GM13977 (cell line): ENCODE measurements at places on chromosomes 16 and 17.

GRCh38 chr17:39016193-39017153 is 49.3 kb upstream of the FBXO47 start:
- DNase-seq: no peak

DNA sequence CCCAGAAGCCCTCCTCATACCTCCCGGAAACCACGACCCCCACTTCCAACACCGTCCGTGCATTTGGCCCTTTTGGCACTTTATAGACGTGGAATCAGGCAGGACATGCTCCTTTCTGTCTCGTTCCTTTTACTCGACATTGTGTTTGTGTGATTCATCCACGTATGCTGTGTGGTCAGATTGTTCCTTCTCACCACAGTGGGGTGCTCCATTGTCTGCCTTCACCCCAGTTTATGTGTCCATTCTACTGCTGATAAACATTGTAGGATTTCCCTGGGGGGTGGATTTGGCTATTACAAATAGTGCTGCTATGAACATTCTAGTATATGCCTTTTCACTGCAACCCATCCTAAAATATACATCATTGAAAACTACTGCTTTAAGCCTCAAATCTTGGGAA is 28.9 kb upstream of the RPH3AL start:
- DNase-seq: no peak

GRCh38 chr16:88772871-88773811 is 11.9 kb downstream of the PIEZO1 start:
- DNase-seq: no peak

- no peak for DNase-seq
Observed at GRCh38 chr17:60269417-60269816, 119.6 kb downstream of the CA4 start.

DNA sequence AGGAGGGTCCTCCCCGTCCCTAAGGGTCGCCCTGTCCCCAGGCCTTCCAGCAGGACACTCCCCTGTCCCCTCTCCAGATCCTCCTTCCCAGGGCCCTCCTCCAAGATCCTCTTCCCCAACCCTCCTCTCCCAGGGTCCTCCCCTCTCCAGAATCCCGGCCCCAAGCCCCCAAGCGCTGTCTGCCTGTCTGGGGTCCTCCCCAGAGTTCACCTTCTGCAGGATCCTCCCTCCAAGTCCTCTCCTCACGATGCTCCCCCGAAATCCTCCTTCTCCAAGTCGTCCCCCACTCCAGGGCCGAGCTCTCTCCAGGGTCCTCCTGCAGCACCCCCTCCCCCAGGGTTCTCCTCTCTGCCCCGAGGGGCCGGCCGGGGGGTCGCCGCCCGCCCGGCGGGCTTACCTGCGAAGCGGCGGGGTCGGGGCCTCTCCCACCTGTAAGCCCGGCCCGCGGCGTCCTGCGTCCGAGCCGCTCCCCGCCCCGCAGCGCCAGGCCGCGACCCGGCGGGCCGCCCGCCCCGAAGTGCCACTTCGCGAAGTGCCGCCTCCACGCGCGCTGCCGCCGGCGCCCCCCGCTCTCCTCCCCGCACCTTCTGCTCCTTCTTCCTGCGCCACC is 678 bp upstream of the BAIAP2 start:
- DNase-seq: no peak

- no peak for DNase-seq
Observed at GRCh38 chr17:19388791-19389785, 2.1 kb upstream of the MFAP4 start.

DNA sequence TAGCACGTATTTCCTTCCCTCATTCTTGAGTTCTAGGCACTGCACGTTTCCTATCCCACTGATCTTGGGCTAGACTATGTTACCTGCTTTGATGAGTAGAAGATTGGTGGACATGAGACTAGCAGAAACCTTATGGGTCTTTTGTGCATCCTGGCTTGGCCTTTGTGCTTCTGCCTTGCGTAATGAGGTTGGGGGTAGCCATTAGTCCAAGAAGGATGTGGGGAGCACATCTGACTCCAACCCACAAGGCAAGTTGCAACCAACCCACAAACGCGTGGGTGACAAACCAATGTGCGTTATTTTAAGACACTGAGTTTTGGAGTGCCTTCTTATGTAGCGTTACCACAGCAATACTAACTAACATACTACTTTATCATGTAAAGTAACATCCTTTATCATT is 180.4 kb upstream of the IRX5 start:
- no peak for DNase-seq

- no peak for DNase-seq
Observed at GRCh38 chr16:80161799-80162739, 378.7 kb upstream of the DYNLRB2 start.

DNA sequence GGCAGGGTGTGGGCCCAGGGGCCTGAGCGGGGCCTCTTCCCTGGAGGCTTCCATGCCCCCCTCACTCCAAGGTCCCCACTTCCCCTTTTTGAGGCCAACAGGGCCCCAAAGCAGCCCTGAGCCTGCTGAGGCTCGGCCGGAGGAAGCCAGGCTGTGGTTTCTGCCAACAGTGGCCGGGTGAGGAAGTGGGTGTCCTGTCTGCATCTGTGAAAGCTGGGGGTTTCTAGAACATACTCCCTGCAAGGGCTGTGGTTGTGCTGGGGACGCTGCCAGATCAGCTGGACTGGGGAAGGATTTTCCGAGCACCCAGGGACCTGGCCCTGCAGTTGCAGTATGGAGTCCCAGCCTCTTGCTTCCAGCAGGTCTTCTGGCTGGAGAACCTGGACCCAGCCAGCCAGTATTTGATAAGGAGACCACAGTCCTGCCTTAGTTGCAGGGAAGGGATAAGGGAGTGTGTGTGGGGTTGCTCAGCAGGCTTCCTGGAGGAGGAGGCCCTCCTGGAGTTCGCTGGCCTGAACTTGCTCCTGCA is 15.7 kb downstream of the ADCY7 start:
- DNase-seq: peak; percentile 77

DNA sequence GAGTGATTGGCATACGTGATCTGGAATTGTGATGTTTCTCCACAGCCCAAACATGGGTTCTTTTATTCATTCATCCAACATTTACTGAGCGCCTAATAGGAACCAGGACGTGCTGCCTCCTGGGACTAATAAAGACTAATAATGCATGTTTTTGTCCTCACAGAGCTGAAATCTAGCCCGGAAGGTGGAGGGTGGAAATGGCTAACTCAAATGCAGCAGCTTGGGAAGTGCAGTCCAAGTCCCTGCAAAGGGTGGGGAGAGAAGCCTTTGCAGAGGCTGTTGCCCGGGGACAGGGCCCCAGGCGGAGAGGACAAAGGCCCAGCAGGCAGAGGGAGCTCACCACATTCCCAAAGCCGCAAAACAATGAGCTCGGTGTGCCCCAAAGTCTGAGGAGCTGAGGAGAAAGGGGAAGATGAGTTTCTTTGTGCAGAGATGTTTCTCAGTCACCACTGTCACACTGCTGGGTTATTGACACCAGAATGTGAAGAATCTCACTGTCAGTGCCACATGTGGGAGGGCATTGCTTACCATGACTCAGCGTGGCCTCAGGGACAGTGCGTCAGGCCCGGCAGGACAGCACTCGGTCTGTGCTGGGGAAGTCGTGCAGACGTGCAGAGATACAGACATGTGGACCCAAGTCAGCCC is 118.2 kb upstream of the CHMP6 start:
- no peak for DNase-seq

DNA sequence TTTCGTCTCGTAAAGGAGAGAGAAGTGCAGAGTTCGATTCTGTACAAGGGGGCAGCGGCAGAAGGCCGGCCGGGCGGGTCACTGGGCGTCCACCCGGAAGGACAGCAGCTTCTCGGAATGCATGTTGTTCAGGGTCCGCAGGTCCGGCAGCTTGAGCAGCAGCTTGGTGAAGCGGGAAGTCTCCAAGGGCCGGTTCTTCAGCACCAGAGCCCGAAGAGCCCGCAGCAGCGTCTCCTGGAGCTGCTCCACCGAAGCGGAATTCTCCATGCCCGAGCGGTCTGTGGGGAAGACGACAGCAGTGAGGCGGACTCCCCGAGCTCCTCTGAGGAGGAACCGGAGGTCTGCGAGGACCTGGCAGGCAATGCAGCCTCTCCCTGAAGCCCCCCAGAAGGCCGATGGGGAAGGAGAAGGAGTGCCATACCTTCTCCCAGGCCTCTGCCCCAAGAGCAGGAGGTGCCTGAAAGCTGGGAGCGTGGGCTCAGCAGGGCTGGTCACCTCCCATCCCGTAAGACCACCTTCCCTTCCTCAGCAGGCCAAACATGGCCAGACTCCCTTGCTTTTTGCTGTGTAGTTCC is 7.3 kb downstream of the NR1D1 start:
- DNase-seq: no peak

DNA sequence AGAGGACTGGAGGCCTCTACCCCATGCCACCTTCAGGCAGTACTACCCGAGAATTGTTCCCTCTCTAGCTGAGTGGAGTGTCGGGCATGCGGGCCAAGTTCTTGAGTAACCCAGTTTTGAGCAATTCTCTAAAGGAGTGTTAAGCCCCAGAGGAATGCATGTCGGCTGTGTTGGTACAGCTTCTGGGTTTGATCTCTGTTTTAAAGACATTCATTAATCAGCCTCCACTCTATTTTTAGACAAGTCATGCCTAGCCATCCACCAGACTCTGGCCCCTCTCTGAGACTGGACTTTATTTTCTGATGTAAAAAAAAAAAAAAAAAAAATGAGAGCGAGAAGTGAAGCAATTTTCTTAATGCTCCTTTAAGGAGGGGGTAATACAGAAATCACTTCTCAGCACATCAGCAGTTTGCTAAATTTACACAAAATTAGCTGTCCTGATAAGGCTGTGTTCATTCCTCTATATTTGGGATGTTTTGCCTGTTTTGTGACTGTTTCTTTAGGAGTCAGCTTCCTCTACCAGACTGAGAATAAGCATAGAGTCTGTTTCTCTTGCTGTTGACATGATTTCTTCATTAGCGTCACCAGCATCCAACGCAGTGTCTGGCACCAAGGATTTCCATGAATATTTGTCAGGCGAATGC is 88.7 kb downstream of the AXIN2 start:
- no peak for DNase-seq

- DNase-seq: no peak
Observed at GRCh38 chr16:4257646-4258556, 14.9 kb downstream of the TFAP4 start.
